Stimulated activated CD4-positive, alpha-beta T cell treated with anti-CD3 and anti-CD28 coated beads, Interleukin-15, amount 100 ng/mL, for 48 hours (primary cell): ENCODE measurements at places on chromosomes 2 and 18.
A peak's percentile ranks its signal among the peaks of the same experiment; 100 is the strongest.

DNA sequence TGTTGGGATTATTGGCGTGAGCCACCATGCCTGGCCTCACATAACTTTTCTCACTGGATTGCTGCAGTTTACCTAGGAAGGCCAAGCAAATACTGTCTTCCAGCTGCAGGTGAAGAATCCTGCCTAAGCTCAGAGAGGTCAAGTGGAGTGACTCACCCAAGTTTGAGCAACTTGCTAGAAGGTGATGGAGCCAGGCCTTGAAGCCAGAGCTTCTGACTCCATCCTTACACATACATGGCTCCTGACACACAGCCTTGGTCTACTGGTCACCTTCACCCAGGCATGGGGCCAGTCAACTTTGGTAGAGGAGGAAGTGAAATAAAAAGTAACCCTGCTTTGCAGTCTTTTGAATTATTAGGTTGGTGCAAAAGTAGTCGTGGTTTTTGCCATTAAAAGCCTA lies 93.5 kb downstream of the VWA3B start:
- no peak for DNase-seq

GRCh38 chr2:151638191-151638933 lies 95.9 kb downstream of the NEB start:
- DNase-seq: no peak

DNA sequence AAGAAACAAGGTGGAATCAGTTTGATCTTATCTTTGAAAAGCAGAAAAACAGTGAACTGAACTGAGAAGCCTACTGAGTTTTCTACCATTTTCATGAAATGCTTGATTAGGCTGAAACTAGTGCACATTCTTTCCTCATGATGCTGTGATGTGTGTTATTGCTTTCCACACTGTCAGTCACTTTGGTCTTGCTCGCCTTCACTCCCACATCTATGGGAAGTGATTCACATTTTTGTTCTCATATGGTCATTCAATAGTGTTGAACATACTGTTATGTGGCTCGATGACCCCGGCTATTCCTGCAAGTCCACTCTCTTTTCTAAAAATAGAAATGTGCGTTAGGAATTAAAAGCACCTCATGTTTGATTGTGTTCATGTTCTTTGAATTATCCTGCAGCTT lies 129.7 kb downstream of the TGIF1 start:
- DNase-seq: no peak

GRCh38 chr18:48938827-48939204 lies 11.9 kb downstream of the SMAD7 start:
- no peak for DNase-seq

- DNase-seq: no peak
Measured at GRCh38 chr18:22260208-22260820, 90.9 kb downstream of the GATA6 start.

- no peak for DNase-seq
Measured at GRCh38 chr2:218816561-218817011, 15.0 kb downstream of the PRKAG3 start.

GRCh38 chr2:24456599-24457556 lies 34.2 kb upstream of the NCOA1 start:
- DNase-seq: peak; percentile 25

DNA sequence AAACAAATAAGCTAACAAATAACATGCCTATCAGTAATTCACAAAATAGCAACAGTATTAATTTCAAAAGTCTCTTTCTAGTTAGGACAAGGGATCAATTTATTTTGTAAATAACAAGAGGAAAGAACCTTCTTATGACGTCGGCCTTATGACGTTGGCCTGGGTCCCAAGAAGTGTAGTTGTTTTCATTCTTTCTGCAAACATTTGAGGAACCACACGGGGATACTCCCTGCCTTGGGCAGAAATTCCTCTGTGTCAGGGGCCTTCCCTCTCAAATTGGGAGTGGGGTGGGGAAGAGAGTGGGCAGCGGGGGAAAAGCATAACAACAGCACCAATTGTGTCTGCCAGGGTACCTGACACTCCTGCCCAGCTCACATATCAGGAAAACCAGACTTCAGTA lies 1.3 kb downstream of the CCDC68 start:
- no peak for DNase-seq

GRCh38 chr2:48946449-48947048 lies 191.0 kb upstream of the LHCGR start:
- no peak for DNase-seq

DNA sequence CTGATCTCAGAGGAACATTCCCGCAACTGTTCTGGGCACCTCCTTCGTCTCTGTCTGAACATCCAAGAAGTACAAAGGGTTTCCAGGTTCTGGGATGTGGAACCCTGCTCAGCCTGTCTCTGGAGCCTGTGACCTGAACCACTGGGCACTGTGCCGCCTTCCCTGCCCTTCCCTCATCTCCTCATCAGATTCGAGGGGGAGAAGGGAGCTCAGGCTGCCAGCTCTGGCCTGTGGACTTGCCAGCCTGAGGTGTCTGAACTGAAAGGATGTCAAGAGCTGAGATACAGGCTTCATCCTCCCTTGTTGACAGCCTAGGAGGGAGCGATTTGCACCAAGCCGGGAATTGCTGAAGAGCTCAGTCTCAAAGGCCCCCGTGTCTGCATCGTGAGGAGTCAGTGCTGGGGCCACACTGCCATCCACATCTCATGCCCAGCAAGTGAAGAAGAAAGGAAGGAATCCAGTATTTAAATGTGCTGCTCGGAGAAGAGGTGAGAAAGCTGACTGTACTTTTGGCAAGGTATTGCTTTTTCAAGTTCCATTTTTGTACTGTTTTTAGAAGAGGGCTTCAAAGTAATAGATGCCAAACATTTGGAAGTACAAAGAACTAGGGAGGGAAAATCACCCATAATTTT lies 12.6 kb downstream of the NEU2 start:
- DNase-seq: no peak

DNA sequence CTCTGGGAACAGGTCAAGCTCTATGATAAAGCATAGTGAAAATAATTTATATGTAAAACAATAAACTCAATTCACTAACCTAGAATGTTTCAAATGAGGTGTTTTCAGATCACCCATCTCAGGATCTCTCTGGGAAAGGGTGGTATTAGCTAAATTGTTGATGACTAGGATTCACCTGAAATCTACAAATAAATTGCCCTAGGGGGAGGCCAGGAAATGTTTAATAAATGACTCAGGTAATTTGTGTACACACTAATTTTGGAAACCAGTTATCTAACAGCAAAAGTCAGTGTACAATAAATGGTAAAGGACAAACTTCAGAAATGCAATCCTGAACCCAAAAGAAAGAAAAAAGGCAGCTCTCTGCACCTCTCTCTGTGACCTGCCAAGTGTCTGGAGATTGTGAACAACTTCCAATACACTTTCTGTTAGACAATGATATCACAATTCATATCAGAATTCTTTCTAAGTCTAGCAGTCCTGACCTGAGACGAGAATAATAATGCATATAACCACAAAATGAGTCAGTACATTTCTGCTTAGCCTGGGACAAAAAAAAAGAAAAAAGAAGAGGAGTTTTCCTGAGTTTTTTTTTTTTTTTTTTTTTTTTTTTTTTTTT lies 760.0 kb downstream of the EPHA4 start:
- DNase-seq: no peak

GRCh38 chr18:59957957-59958356 lies 58.2 kb downstream of the PMAIP1 start:
- DNase-seq: no peak

DNA sequence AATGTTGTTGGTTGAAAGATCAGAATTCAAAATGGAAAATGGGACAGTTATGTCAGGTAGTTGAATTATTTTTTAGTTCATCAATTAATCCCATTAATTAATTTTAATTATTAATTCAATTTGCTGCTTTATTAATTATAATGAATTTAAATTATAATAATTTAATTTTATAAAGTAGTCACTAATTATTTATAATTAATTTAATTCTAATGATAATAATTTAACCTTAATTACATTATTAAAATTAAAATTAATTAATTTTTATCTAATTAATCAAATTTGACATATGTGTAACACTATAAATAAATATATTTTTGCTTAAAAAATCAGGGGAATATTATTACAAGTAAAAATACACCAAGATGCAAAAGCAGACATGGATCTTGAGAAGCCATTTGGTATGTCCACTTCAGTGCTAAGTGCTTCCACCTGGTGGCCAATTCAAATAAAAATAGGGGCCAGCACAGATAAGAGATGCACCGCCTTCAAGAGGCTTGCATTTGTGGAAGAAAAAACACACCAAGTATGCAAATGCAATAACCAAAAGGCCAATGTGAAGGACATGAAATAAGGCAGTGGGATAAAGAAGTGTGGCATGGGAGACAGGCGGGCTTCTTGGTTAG lies 73.2 kb downstream of the MBP start:
- DNase-seq: no peak

GRCh38 chr2:235588750-235589149 lies 94.9 kb downstream of the AGAP1 start:
- no peak for DNase-seq

DNA sequence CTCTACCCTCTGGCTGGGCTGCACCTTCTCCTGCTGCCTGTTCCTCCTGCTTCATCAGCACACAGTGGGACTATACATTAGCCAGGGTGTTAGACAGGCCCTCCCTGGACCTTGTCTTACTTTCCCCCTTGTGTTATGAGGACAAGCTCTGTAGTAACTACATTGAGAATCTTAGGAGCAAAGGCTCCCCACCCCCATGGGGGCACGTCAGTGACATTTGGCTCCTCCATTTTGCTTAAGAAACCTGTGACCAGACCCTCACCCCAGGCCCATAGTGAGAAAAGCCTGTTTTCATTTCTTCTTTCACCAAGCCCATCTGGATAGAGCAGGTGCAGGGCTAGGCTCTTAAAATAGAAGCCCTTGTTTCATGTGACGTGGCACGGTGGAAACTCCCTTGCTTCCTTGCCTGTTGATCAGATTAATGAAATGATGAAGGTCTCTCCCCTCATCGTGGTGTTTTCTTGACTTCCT lies 146.7 kb downstream of the RPIA start:
- no peak for DNase-seq

DNA sequence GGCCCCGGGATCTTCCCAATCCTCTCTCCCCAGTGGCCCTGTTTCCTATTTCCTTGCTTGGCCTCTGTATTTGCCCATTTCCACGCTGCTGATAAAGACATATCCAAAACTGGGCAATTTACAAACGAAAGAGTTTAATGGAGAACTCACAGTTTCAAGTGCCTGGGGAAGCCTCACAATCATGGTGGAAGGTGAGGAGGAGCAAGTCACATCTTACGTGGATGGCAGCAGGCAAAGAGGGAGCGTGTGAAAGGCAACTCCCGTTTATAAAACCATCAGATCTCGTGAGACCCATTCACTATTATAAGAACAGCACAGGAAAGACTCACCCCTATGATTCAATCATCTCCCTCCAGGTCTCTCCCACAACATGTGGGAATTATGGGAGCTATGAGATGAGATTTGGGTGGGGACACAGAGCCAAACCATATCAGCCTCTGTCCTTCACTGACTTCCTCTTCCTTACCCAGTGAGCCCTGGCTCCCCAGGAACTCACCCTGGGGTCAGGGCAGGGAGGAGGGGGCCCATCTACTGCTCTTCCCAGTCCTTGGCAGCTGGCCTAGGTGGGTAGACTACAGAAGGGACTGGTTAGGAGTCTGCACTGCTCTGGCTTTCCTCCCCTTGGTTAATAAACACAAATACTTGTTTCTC lies 105.8 kb upstream of the MYCN start:
- DNase-seq: no peak

DNA sequence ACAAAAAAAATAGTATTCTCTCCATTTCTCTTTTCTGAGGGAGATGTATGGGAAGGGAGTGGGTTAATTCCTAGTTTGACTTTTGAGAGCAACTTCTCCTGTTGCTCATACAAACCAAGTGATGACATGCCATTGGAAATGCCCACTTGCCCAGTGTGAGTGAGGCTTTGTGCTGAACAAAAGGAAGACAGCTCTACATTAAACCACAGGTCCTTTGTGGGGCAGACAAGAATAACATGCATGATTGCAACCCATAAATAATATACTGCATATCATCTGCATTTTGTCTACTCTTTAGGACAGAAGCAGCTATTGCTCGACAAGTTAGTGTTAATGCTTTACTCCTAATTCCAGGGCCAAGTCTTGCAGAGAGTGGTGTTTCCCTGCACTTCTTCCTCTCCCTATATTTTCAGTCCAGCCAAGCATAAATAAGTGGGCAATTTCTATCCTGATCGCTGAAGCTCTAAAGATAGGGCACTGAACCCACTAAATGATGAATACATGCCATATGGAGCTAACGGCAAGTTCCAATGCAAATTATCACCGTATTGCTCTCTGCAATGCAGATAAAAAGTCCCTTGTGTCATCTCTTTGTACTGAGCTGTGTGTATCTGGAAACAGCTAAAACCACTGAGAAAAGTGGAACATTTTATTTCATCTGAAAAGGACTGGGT lies 19.4 kb upstream of the EHBP1 start:
- DNase-seq: no peak

- DNase-seq: no peak
Measured at GRCh38 chr18:55981712-55982475, 393.9 kb upstream of the TCF4 start.

- no peak for DNase-seq
Measured at GRCh38 chr2:182043021-182043420, 57.4 kb downstream of the PPP1R1C start.

DNA sequence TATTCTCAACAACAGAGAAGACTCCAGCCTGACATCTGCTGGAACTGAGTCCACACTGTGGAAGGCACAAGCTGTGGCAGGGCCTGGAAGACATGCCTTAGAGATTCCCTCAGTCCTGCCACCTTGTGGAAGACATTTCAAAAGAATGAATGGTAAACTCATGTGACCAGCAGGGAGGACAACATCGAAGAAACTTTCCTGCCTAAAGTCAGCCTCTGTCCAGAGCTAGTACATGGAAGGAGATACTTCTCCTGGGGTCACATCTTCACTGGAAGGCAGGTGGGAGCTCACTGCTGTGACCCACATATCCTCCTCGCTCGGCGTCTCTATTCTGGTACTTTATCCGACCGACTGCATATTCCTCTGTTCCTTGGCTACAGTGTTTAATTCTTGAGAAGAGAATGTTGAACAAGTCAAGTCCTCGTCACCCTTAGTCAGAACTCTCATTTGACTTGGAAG lies 59.5 kb downstream of the PUM2 start:
- DNase-seq: no peak

DNA sequence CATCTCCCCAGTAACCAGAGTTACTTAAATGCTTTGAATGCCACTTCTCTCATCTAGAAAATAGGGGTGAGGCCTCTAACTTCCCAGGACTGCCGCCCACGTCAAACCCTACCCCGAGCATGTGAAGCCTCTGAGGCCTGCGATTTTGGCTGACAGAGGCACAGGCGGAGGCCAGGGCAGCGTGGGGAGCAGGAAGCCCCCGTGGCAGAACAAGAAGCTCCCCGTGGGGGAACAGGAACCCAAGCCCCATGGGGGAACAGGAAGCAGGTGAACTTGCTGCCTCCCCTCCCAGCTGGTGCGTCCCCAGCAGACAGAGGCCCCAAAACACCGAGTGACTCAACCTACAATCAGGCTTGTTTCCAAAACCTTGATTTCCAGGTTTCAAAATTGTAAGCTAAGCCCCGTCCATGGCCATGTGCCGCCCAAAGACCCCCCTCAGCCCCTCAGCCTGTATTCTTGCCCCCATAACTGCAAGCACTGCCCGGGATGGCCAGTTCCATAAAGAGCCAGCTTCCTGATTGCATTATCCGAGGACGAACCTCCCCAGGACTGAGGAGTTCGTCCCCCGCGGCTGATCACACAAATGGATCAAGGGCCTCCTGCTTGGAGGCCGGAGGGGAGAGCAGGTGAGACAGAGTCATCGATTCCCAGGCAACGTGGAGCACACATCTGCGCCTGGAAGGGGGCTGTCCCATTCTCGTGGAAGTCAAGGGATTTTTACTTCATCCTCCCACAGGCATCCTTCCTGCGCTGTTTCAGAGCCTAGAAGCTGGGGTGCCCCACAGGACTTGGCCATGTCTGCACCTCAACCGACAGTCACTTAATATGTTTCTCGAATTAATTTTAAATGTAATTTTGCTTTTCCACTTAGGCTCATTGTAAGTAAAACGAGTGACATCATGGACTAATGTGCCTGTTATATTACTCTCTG lies 36.3 kb upstream of the CTDP1 start:
- DNase-seq: no peak
